ENCODE measurements at places on chromosomes 12 and 14. TPM values are rescaled to one million over a fixed set of nuclear protein-coding genes. Genes with fewer than 3 reads are reported as not detected.
A peak's percentile ranks its signal among the peaks of the same experiment; 100 is the strongest.

DNA sequence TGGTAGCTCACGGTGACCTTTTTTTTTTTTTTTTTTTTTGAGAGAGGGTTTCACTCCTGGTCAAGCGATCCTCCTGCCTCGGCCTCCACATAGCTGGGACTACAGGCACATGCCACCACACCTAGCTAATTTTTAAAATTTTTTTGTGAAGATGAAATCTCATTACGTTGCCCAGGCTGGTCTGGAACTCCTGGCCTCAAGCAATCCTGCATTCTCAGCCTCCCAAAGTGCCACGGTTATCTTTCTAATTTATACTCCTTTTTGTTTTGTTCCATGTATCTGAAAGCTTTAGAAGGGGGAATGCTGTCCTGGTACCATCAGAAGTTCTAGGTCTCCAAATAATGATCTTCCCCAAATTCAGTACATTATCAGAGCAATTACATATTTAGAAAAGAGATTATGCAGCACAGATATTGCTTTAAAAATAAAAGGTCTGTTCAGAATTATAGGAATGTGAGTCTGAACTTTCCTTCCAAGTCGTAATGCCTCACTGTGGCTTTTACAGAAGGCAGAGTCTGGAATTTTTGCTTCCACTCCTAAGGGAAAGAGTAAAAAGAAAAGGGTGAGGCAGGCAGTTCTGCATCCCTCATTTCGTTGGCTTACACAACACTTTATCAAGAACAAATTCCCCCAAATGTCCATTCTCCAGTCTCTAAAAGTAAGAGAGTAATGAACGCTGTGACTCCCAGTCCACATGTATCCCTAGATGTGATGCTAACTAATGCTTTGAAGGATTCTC, 73.0 kb downstream of the GCH1 start:
- DNase-seq = no peak

- DNase-seq = peak; percentile 61
These were observed 62.0 kb upstream of the LMNTD1 start for GRCh38 chr12:25615119-25615518.

DNA sequence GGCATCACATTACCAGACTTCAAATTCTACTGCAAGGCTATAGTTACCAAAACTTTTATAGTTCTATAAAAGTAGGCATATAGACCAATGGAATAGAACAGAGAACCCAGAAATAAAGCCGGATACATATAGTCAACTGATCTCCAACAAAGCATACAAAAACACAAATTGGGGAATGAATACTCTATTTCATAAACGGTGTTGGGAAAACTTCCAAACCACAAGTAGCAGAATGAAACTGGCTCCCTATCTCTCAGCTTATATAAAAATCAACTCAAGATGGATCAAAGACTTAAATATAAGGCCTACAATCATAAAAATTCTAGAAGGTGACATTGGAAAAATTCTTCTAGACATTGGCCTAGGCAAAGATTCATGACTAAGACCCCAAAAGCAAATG, 187.9 kb upstream of the PLXNC1 start:
- no peak for DNase-seq

DNA sequence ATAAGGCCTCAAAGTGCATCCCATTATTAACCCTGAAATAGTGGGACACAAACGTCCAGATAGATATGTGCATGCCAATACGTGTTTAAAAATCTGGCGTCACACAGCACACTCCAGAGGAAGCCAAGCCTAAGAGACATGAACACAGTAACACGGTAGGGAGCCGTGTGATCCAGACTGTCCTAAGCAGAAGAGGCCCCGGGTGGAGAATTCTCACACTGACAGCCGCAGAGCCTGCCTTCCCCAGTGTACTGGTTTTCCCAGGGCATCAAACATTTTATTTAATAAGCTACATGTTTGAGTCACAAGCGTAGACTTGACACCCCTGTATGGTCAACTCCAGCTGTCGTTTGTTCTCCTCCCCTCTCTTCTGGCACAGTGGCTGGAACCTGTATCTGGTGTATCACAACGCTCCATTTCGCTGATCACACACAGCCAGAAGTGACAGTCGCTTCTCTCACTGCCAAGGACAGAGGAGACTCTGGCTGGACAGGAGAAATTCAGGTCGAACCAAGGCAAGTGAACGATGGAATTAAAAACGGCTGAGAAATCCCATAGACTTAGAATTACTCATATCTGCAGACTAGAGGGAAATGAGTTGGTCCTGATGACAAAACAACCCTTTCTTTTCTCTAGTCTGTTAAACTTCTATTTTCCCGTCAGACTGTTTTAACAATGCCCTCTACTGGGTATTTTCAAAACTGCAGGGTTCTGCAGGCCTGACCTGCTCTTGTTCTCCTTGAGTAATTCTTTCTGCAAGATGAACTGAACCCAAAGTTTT, 359.9 kb downstream of the RGS6 start:
- no peak for DNase-seq

GRCh38 chr12:12720052-12720451, 2.9 kb downstream of the CDKN1B start:
- DNase-seq = no peak

The KCNA5 gene
- not detected for total RNA-seq

The NANOG gene
- not detected for total RNA-seq

- DNase-seq = no peak
These were observed 9.4 kb downstream of the PLD4 start for GRCh38 chr14:104933746-104934733.

- no peak for DNase-seq
These were observed 187.1 kb downstream of the KICS2 start for GRCh38 chr12:64034901-64035576.

The GEMIN2 gene
- 30.3 TPM for total RNA-seq

DNA sequence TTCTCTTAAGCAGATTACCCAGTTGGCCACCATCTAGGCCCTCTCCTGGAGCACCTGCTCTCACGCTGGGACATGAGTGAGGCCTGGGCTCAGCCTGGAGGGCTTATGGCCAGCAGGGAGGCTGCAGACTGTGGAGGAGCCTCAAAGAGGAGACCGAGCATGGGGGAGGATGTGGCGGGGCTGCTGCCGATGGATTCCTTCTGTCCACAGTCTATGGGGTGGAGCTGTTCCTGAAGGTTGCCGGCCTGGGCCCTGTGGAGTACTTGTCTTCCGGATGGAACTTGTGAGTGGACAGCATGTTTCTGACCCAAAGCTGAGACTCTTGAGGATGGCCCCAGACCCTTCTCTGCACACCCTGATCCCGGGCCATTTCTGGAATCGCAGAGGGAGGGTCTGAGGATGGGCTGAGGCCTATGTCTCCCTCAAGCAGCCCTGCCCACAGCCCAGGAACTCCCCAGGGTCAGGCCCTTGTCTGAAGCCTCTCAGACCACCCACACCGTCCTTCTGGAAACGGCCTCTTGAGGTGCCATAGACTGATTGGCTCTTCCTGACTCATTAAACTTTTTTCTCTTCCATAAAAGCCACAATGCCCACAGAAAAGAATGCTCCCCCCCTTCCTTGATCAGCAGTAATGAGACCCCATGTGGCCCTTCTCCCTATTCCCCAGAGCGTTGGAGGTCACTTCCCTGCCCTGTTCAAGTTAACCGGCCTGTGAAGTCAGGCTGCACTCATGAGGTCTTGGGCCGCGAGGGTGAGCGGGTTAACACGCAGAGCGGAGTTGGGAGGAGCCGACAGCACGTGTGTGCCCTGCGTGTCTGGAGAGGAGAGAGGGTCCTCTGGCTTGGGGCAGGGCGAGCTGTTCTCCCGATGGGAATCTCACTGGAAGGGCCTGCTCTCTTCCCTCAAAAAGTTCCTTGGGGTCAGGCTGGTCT, 49.0 kb downstream of the SLC8B1 start:
- DNase-seq = no peak

DNA sequence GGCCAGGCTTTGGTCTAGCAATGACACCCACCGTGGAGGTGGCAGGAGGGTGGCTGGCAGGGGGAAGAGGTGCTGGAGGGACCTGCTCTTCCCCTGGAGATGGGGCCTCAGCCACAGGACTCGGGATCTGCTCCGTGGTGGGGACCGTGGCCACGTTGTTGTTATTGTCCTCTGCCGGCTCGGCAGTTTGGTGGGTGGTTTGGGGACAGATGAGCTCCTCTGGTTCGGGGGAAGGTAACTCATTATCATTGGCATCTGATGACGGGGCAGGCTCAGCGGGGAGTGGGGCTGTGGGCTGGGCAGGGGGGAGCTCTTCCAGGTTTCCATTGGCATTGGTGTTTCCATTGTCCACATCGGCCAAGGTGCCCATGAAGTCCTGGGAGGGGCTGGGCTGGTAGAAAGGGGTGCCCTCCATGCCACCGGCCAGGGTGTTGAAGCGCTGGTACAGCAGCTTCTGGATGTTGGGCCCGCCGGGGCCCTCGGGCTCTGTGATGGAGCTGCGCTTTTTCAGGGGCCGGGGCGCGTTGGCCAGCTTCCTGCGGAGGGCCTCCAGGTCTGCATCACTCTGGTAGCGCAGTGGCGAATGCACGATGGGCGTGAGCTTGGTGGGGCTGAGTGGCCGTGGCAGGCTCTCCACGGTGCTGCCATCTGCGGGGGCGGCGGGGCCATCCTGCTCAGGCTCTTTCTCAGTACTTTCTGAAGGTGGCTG, 24.3 kb downstream of the ZFYVE21 start:
- no peak for DNase-seq

GRCh38 chr12:132481345-132481744, 8.6 kb upstream of the FBRSL1 start:
- DNase-seq = no peak

- no peak for DNase-seq
These were observed 224.1 kb upstream of the PLEKHG7 start for GRCh38 chr12:92478692-92479091.

GRCh38 chr14:63902375-63902976, 49.7 kb downstream of the SYNE2 start:
- DNase-seq = no peak

The AVPR1A gene
- total RNA-seq = not detected

DNA sequence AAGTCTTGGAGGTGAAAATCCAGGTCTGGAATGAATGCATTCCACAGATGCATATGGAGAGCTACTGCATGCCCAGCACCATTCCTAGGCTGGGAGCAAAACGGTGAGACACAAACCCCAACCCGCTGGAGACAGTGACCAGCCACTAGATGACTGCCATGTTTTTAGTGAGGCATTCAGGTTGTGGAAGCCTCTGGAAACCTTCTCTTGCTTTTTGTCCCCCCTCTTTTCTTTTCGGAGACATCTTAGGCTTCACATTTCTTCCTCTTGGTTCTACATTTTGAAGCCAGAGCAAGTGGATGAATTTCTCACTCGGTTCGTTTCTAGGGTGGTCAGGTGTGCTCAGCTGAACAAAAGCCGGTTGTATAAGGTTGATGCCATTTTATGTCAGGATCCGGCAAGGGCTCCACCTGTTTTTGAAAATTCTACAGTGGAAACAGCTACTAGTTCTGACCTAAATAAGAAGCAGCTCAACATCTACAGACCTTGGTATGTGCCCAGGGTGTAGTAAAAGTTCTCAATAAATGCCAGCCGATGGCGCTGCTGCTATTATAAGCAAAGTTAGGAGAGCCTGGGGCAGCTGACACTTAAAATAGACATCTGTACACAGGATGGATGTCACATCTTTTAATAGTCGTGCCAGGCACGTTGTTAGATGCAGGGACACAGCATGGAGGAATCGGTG, 1.8 kb upstream of the ZNF839 start:
- peak; percentile 38 for DNase-seq

DNA sequence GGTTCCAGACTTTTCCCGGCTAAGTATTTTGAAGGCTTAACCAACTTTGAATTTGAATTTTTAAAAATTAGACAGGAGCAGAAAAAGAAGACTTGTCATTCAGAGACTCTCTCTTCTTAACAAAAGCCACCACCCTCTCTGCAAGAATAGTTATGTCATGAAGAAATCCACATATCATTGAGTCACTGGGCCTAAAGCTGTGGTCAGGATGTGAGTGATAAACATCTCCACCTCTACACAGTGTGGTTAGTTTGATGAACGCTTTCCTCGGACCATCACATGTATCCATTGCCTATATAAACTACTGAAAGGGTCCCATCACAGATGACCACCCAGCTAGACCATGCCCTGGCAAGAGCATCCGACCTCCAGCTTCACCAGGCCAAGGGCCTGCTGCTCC, 226.1 kb downstream of the KSR2 start:
- DNase-seq = no peak

- no peak for DNase-seq
These were observed 223.0 kb downstream of the PTPRO start for GRCh38 chr12:15545334-15545733.

The PNMA1 gene
- 38.5 TPM for total RNA-seq

DNA sequence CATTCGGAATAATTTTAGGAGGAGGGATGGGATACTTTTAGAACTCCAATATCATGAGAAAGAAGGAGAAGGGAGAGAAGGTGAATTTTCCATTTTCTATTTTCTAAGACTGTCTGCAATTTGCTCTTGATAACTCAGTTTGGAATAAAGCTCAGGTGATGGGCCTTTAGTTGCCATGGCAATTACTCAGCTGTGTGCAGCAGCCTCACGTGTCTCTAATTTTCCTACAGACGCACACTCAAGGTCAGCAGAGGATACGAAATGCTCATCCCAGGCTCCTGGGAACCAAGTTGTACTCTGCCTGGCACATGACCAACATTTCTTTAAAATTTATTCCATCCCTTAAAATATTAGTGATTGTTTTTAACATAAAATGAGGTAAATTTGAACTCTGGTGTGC, 76.7 kb downstream of the TTC8 start:
- DNase-seq = no peak

DNA sequence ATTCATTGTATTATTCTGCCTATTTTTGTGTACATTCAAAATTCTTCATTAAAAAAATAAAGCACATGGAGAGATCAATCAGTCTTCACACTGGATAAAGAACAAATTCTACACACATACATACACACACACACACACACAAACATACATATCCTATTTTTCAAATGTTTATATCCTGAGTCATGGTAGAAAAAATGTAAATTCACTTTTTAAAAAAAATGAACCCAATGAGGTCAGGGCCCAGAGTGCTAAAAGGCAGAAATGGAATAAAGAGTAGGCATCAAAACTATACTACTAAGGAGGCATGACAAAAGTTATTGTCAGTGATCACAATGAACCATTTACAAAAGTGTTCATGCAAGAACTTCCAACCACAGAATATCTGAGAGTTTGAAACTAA, 17.3 kb downstream of the GALC start:
- no peak for DNase-seq

The KRT78 gene
- total RNA-seq = not detected

The ACOT4 gene
- 0.76 TPM for total RNA-seq

DNA sequence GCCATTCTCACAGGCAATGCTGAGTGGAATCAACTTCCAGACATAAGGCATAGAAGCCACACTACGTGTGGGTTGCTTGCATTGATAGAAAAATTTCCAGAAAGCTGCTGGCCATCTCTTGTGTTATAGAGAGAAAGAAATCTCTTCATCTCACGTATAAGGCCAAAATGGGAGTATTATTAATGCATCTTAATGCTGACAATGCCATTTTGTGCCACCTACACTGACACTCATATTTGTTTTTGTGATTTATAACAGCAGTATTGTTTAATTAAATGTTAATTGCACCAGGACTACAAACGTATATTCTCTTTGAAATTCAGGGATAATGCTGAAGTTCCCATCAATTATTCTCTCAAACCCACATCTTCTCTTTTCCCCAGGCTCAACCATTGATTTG, 56.1 kb upstream of the TMEM132D start:
- no peak for DNase-seq

DNA sequence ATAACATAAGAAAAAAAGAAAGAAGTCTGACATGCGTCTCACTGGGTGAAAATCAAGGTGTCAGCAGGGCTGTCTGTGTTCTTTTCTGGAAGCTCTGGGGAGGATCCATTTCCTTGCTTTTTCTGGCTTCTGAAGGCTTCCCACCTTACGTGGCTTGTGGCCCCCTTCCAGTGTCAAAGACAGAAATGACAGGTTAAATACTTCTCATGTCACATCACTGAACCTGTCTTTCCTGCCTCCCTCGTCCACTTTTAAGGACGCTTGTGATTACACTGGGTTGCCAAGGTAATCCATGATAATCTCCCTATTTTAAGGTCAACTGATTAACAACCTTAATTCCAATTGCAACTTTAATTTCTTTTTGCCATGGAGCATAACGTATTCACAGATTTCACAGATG, 4.6 kb upstream of the PHC1 start:
- DNase-seq = no peak

All from MG63 (cell line).